Activated T-helper 1 cell treated with anti-CD3 and anti-CD28 coated beads, Interleukin-12 subunit alpha, Interleukin-12 subunit beta, Interleukin-2, Interleukin-4 antibody, amounts not matched to agents 30 ng/mL and 10 ng/mL and 1 ng/mL, durations not matched to agents 14 hours and 24 hours and 36 hours (primary cell): ENCODE measurements at places on chromosomes 6 and 20. TPM values are rescaled to one million over a fixed set of nuclear protein-coding genes. Genes with fewer than 3 reads are reported as not detected.
A peak's percentile ranks its signal among the peaks of the same experiment; 100 is the strongest.

- no peaks in the 10 kb centered on the region for H3K4me1 ChIP-seq
- DNase-seq: no peak
- no peak overlapping the region for H3K27ac ChIP-seq
- no peak overlapping the region for H3K4me3 ChIP-seq
Observed at GRCh38 chr6:107075951-107076381, 39.3 kb downstream of the BEND3 start.

DNA sequence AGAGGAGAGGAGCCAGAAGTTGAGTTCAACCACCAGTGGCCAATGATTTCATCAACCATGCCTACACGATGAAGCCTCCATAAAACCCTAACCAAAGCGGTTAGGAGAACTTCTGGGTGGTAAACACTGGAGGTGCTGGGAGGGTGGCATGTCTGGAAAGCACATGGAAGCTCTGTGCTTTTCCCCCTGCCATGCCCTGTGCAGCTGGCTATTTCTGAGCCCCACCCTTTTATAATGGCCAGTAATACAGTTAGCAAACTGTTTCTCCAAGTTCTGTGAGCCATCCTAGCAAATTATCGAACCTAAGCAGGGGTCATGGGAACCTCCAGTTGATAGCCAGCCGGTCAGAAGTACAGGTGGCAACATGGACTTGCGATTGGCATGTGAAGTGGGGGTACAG lies 147.8 kb upstream of the INSM1 start:
- H3K27me3 ChIP-seq: peaks cover 8% of the 10 kb centered on the region
- H3K36me3 ChIP-seq: no peaks in the 10 kb centered on the region
- no peak overlapping the region for H3K27ac ChIP-seq
- DNase-seq: no peak
- H3K4me3 ChIP-seq: no peak overlapping the region

DNA sequence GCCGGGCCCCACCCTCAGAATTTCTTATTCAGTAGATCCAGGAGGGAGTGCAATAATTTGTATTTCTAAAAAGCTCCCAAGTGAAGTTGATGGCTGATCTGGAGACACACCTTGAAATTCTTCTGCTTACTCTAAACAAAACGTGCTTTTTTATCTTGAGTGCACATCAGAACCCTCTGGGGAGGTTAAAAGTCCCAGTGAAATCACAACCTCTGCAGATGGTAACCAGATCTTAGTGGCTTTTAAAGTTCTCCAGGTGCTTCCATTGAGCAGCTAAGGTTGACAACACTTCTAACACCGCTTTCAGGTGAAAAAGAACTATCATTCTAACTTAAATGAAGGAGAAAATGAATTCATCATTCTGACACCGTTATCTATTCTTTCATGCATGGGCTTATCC lies 45.6 kb upstream of the ESR1 start:
- DNase-seq: no peak
- H3K4me1 ChIP-seq: peaks cover 56% of the 10 kb centered on the region
- no peak overlapping the region for H3K4me3 ChIP-seq
- no peak overlapping the region for H3K27ac ChIP-seq
- peaks cover 5% of the 10 kb centered on the region for H3K36me3 ChIP-seq

- H3K4me3 ChIP-seq: no peak overlapping the region
- H3K27ac ChIP-seq: no peak overlapping the region
- no peak for DNase-seq
- peaks cover 8% of the 10 kb centered on the region for H3K27me3 ChIP-seq
Observed at GRCh38 chr6:6333501-6333900, 13.0 kb upstream of the F13A1 start.

- no peak overlapping the region for H3K27ac ChIP-seq
- H3K36me3 ChIP-seq: no peaks in the 10 kb centered on the region
- H3K4me3 ChIP-seq: no peak overlapping the region
- H3K4me1 ChIP-seq: no peaks in the 10 kb centered on the region
- no peaks in the 10 kb centered on the region for H3K27me3 ChIP-seq
Observed at GRCh38 chr20:24896984-24897383, 52.1 kb upstream of the CST7 start.

The EEF1E1 gene
- 92.8 and 99.8 TPM in 2 replicates for total RNA-seq

DNA sequence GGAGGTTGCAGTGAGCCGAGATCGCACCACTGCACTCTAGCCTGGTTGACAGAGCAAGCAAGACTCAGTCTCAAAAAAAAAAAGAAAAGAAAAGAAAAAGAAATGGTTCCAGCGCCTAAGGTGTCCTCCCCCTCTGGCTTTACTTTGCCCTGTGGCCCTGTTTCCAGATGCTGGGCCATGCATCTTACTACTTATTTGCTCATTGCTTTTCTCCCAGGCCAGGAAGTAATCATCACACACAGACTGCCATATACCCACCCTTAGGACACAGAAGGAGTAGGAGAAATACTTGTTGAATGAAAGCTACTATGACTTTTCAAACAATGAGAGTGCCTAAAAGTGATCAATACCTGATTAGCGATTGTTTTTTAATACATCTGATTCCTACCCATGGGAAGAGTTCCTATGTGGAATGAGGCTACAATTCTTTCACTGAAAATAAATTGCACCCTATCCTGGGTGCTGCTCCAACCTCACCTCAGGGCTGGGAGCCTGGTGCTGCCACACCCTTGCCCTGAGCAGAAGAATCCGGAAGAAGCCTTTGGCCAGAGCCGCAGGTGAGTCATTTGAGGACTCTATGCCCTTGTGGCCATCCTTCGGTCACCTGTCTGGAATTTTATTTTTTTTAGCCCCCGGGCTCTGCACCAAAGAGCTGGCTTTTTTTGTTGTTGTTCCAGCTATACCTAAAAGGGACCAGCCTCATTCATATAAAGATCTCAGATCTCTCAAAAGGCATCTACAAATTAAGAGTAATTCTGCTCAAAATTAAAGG lies 22.7 kb upstream of the TFAP2C start:
- H3K36me3 ChIP-seq: no peaks in the 10 kb centered on the region
- no peaks in the 10 kb centered on the region for H3K27me3 ChIP-seq
- no peak overlapping the region for H3K27ac ChIP-seq
- DNase-seq: no peak

DNA sequence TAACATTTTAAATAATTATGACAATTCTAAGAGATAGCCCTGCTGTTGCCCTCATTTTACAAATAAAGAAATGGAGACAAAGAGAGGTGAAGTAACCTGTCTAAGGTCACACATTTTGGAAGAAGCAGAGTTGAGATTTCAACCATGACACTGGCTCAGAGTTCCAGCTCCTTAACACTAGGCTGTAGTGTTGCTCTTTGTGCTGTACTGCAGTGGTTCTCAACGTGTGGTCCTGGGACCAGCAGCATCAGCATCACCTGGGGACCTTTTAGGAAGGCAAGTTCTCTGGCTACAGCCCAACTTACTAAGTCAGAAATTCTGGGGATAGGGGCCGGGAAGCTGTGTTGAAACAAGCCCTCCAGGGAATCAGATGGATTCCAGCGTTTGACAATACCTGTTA lies 62.4 kb upstream of the FERMT1 start:
- no peak overlapping the region for H3K27ac ChIP-seq
- DNase-seq: no peak
- H3K27me3 ChIP-seq: no peaks in the 10 kb centered on the region
- H3K36me3 ChIP-seq: no peaks in the 10 kb centered on the region
- no peaks in the 10 kb centered on the region for H3K4me1 ChIP-seq
- no peak overlapping the region for H3K4me3 ChIP-seq

- H3K27ac ChIP-seq: no peak overlapping the region
- no peaks in the 10 kb centered on the region for H3K36me3 ChIP-seq
- peaks cover 13% of the 10 kb centered on the region for H3K4me1 ChIP-seq
- no peaks in the 10 kb centered on the region for H3K27me3 ChIP-seq
- no peak for DNase-seq
- H3K4me3 ChIP-seq: no peak overlapping the region
Observed at GRCh38 chr20:52493171-52493721, 301.7 kb upstream of the ZFP64 start.

DNA sequence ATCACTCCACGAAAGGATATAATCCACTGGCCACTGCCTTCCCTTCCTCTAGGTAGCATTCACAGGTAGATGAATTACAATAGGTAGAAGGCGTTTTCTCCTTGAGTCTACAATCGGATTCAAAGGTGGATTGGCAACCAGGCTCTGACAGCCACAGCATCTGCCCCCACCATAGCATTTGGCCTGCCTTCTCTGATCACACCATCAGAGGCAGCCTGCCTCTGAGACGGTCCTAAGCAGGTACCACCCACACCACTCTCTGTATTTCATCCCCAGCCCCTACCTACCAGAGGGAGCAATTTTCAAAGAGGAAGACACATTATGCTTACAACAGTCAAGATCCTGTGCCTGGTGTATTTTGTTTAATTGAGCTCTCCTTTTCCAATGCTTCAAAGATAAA lies 210.5 kb upstream of the SPTLC3 start:
- H3K27me3 ChIP-seq: no peaks in the 10 kb centered on the region
- H3K4me1 ChIP-seq: no peaks in the 10 kb centered on the region
- H3K4me3 ChIP-seq: no peak overlapping the region
- H3K36me3 ChIP-seq: no peaks in the 10 kb centered on the region
- no peak overlapping the region for H3K27ac ChIP-seq

- DNase-seq: no peak
- peaks cover 19% of the 10 kb centered on the region for H3K27me3 ChIP-seq
- no peak overlapping the region for H3K27ac ChIP-seq
- H3K4me1 ChIP-seq: no peaks in the 10 kb centered on the region
- H3K4me3 ChIP-seq: no peak overlapping the region
Observed at GRCh38 chr6:167782698-167783517, 43.8 kb upstream of the AFDN start.

DNA sequence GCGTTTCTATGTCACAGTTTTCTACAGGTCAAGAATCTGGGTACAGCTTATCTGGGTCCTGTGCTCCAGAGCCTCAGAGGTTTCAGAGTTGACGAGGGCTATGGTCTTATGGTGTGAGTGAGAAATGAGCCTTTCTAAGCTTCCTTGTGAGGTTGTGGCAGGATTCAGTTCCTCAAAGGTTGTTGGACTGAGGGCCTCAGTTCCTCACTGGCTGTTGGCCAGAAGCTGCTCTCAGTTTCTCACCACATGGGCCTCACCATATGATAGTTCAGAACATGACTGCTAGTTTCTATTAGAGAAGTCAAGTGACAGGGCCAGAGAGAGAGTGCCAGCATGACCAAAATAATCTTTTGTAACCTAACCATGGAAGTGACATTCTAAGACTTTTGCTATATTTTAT lies 96.1 kb downstream of the NUS1 start:
- H3K27ac ChIP-seq: no peak overlapping the region
- H3K4me3 ChIP-seq: no peak overlapping the region
- no peaks in the 10 kb centered on the region for H3K36me3 ChIP-seq
- H3K4me1 ChIP-seq: no peaks in the 10 kb centered on the region

The GSTA5 gene
- total RNA-seq: not detected in 2 replicates

The PROKR2 gene
- total RNA-seq: not detected in 2 replicates

The FHL5 gene
- not detected in 2 replicates for total RNA-seq

DNA sequence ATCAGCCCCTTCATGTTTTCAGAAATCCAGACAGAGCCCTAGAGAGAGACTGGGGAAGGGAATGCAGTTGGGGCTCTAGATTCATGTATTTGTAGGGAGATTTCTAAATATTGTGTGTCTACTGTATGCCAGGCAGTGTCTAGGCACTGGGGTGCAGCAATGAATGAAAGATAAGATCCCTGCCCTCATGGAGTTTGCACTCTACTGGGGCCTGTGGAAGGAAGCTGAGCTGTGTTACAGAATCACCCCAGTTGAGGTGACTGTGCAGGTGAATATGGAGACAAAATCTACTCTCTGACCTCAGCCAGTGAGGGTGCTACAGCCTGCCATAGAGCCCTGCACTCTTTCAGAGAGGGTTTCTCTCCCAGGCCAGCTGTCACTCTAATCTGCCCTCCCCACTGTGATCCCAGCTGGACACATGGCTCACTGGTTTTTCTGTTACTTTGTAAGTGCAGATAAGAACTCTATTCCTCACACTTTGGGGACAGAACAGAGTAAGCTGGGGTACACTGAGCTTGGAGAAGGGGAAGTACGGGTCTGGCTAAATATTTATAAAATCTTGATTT lies 69.2 kb upstream of the E2F3 start:
- H3K36me3 ChIP-seq: peaks cover 4% of the 10 kb centered on the region
- peaks cover 35% of the 10 kb centered on the region for H3K4me1 ChIP-seq
- DNase-seq: no peak
- H3K27ac ChIP-seq: no peak overlapping the region
- H3K27me3 ChIP-seq: peaks cover 16% of the 10 kb centered on the region

DNA sequence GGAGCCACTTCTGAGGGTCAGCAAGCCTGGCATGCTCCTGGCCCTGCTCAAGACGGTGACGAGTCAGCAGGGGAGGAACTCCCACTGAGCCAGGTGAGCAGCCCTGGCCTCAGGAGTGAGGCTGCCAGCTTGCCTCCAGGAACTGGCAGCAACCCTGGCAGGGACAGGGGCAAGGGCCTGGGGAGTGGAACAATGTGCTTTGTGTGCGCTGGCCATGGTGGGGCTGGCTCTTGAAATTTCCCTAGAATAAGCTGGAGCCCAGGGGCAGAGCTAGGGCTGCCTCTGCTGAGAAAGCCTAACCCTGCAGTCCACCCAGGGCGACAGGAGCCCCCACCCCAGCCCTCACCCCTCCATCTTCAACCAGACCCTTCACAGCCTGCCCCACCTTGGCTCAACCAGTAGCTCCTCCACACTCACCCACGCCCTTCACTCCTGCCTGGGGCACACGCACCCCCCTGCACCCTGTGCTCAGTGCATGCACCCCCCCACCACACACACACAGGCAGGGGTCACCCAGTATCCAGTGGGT lies 88.0 kb downstream of the MRPL14 start:
- H3K27me3 ChIP-seq: peaks cover 3% of the 10 kb centered on the region
- no peaks in the 10 kb centered on the region for H3K36me3 ChIP-seq
- no peak overlapping the region for H3K4me3 ChIP-seq
- no peak for DNase-seq

DNA sequence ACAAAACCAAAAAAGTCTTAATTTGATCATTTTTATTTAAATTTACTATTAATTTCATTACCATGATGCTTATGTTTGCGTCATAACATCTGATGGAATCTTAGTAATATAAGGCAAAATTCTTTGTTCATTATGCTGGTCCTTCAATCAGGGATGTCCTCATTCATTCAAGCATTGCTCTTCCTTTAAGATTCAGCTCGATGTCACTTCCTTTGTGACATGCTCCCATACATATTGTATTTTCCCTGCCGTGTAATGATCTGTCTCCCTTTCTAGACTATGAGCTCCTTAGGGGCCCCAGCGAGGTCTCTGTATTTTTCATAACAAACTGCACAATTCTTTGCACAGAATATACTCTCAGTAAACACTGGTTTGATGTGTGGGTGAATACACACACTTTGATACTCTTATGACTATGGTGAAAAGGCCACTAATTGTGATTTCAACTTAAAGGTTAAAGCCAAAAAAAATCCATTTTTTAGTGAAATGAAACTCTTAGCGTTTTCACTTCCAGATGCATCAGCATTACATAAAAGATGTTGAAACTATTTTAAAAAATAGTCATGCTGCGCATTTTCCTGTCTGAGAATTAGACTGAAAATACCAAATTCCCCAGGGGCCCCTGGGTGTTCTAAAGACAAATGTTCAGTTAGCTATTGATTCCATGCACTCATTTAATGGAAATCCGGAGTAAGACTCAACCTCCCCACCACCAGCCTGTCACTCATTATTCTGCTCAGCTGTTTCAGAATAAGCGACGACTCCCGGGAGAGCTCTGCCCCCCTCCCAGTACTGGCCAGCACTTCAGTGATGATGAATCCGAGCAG lies 169.7 kb downstream of the ATXN1 start:
- no peak for DNase-seq
- H3K4me1 ChIP-seq: peaks cover 38% of the 10 kb centered on the region
- H3K27ac ChIP-seq: peak overlapping the region; percentile 87

- no peaks in the 10 kb centered on the region for H3K27me3 ChIP-seq
- H3K4me3 ChIP-seq: no peak overlapping the region
- H3K36me3 ChIP-seq: no peaks in the 10 kb centered on the region
- no peaks in the 10 kb centered on the region for H3K4me1 ChIP-seq
Observed at GRCh38 chr6:74333406-74333805, 637.4 kb downstream of the CD109 start.
